ENCODE measurements at places on chromosomes 2 and 18.
A peak's percentile ranks its signal among the peaks of the same experiment; 100 is the strongest.

GRCh38 chr2:53827398-53828175 lies 32.2 kb downstream of the GPR75 start:
- DNase-seq, result no peak

DNA sequence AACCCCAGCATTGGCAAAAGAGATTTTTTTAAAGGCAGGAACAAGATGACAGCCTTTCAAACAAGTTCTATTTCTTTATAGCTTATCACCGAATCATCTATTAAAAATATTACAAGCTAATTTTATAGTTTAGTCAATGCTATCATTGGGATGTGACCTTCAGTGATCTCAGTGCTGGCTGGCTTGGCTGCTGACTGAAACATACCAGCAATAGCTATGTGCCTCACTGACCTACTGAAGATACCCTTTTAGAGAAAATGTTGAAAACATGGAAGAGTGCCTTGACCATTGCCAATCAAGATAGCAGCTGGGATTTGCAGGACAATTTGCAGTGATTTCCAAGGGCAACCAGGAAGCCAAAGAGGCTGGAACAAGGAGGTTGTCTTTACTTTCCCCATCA lies 44.0 kb downstream of the CSRNP3 start:
- DNase-seq, result no peak

DNA sequence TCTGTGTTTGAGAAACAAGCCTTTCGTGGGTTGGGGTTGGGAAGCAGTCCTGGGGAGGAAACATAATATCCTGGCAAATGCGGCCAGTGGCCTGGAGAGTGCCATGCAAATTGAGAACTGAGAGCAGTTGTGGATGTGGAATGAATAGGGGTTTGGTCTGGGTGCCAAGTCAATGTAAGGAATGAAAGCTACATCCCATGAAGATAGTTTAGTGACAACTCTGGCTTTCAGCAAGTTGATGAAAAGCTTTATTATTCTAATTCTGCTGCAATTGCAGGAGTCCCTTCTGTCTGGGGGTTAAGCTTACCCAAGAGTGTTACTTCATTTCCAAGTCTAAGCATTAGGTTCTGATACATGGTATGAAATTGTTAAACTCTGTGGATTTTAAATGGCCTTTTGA lies 771.6 kb downstream of the DPP10 start:
- no peak for DNase-seq

- DNase-seq, result no peak
Observed at GRCh38 chr2:164504253-164504652, 117.0 kb downstream of the GRB14 start.

GRCh38 chr2:149027590-149028250 lies 10.8 kb upstream of the LYPD6B start:
- DNase-seq, result no peak

GRCh38 chr2:197181491-197181890 lies 129.1 kb downstream of the ANKRD44 start:
- DNase-seq, result no peak

- no peak for DNase-seq
Observed at GRCh38 chr2:217563565-217563964, 439.2 kb downstream of the TNS1 start.

GRCh38 chr2:127080938-127081755 lies 25.8 kb downstream of the BIN1 start:
- DNase-seq, result peak; percentile 59

DNA sequence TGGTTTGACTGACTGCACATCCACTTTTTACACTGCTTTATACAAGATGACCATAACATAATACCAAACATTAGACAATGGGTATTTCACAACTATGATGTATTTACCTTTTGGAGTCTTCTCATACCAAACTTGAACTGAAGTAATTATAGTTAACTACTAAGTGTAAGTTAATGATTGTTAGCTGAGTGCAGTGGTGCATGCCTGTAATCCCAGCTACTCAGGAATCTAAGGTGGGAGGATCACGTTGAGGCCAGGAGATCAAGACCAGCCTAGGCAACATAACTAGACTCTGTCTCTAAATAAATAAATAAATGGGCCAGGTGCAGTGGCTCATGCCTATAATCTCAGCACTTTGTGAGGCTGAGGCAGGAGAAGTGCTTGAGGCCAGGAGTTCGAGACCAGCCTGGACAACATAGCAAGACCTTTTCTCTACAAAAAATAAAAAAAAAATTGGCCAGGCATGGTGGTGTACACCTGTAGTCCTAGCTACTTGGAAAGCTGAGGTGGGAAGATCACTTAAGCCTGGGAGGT lies 44.9 kb upstream of the ORC2 start:
- DNase-seq, result no peak

DNA sequence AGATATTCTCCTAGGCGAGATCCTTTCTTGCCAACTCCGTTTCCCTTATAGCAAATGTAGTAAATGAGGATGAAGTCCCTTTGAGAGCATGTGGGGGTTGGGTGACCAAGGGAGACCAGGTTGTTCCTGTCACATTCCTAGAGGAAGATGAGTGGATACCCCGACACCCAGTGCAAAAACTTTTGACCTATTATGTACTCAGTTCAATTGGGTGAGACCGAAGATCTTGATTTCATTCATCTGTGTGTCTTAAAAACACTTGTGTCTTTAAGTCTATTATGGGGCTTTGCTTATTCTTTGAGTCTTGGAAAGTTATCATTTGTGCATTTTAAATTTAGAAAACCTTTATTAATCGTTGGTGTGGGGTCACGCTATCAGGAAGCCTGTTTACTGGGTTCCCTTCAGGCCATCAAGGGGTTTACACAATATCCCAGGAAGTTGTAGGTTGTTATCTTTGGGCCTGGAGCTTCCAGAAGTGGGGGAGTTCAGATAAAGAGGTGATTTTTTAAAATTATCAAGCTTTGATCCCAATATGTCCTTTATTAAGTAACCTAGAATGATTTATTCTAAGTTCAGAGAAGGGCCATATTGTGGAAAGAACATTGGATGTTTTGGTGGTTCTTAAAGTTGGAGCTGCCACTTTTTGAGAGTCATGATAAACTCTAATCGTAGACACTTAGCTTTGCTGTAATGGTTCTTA lies 2.8 kb downstream of the RHOB start:
- no peak for DNase-seq

DNA sequence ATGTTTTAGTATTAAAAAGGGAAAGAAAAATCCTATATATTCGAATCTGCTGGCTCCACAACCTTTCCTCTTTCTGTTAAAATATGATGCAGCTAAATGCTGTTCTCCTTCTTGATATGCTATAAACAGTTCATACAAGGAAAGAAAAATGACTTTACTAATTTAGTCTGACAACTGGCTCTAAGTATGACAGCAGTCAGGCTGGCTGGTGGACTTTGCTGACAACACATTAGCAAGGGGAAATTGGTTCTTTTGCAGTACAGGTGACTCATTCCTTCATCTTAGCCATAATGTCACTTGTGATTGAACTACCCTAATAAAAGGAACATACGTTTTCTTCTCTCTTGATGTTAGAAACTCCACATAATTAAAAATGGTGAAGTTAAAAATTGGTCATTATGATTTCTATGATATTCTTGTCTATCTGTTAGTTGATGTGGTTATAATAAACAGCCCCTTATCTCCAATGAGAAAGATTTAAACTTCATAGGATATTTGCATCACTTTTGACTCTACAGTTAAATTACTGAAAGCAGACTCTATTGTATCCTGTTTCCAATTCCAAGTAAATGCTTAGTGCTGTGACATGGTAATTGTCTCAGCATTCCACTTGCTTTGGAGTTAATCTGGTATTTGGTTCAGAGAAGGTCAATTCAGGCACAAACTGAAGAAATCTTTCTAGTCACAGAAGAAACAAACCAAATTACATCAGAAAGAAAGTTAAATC lies 315.3 kb upstream of the GULP1 start:
- no peak for DNase-seq

GRCh38 chr2:25281522-25281921 lies 60.2 kb downstream of the DNMT3A start:
- no peak for DNase-seq

GRCh38 chr2:61566566-61566965 lies 28.4 kb upstream of the XPO1 start:
- no peak for DNase-seq

- DNase-seq, result no peak
Observed at GRCh38 chr18:74351354-74351753, 35.7 kb downstream of the C18orf63 start.

- DNase-seq, result no peak
Observed at GRCh38 chr2:28511871-28512606, 16.2 kb downstream of the PLB1 start.

GRCh38 chr2:19442731-19443130 lies 84.3 kb upstream of the OSR1 start:
- no peak for DNase-seq

DNA sequence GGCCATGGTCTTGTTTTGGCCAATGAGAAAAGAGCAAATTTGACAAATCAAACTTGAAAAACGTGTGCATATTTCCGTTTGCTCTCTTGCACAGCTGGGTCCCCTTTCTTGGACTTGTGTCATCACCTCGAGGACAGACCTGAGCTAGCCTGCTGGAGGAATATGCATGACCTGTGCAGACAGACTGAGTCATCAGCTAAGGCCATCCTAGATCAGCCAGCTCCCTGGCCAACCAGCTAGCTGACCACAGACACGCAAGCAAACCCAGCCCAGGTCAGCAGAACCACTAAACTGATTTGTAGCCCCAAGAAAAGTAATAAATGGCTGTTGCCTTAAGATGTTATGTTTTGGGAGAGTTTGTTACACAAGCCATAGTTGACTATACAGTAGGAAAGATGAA lies 61.3 kb upstream of the PAX3 start:
- DNase-seq, result no peak

- DNase-seq, result no peak
Observed at GRCh38 chr2:138294451-138294850, 207.1 kb upstream of the SPOPL start.

DNA sequence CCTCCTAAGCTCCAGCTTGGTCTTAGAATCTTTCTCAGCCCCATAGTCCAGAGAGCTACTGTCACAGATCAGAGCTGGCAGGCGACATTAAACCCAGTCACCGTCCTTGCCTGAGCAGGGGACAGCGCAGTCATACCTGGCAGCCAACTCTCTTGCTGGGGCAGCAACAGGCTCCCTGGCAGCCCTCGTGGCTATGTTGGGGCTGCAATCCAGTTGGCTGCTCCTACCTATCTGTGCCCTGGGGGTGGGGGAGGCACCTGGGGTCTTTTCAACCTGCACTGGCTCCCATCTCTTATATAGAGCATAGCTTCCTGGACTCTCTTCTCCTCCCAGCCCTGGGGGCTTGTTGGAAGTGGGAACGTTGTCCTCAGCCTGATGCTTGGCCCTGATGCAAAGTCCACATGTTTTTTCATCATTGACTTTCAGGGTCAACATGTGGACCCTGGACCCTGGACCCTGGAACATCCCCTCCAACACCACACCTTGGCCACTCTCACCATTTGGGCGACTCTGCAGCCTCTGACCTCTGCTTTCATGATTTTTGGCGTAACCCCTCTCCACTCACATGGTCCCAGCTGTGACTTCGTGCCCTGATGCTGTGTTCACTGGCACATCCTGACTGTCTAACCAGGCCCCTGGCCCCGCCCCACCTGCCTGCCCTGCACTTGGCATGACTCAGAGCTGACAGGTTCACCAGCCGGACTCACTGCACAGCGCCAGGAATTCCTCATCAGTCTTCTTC lies 45.6 kb downstream of the ATOH8 start:
- DNase-seq, result no peak

DNA sequence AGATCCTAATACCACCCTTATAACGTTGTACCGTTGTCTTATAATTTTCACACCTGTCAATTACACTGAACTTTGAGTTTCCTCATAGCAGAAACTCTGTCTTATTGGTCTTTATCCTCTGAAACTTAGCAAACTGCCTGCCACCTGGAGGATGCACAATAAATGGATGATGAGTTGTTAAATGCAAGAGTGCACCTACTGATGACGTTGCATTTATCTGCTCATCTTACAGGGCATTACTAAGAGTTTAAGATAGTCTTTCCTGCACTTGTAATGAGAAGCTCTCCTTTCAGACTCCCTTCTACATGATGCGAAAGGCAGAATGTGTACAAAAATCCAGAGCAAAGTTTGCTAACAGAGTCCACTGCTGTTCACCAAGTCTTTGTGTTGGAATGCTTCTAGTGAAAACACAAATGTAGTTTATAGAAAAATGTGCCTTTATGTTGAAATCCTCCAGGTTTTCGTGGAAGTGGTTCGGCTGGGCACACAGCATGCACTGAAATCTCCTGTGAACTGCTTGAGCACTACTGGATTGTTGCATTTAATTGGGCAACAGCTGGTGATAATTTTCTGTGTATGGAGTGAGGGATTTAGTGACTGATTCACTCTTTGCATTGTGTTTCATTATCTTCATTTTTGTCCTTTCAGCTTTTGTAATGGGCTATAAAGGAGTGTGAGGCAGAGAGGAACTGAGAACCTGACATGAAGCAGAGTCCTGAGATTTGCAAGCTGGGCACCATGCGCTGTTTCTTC lies 665.8 kb upstream of the ID2 start:
- DNase-seq, result no peak

- no peak for DNase-seq
Observed at GRCh38 chr18:79640875-79641274, 38.7 kb upstream of the CTDP1 start.

DNA sequence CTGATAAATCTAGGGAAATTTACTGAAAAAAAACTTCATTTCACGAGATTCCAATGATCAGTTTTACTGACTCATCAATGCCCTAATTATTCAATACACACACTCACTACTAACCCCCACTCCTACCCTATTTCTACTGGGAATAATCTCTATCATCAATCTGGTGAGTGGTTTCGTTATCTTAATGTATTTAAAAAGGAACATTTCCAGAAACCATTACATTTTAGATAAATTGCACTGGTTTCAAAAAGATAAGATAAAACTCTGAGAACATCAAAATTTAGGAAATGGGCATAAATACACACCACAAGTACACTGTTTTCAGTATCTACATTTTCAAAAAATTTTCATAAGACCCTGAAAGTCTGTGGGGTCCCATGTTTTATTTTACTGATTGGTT lies 471.4 kb upstream of the PKDCC start:
- DNase-seq, result no peak

DNA sequence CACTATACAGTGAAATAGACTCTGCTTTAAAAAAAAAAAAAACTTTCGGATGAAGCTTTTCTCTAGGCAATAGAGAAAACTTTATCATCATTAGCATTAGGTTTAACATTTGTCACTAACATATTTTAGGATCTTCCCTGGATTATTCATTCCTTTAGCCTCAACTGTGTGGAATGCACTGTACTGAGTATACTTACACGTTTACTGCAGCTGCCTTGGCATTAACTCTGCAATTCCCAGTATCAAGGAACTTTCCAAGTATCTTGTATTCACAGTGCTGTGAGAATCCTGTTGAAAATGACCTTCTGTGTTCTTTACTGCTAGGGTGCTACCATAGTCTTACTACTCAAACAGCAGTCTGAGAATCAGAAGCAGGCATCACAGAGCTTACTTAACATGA lies 328.2 kb upstream of the COL3A1 start:
- DNase-seq, result no peak
